ENCODE measurements at places on chromosomes 7 and 10.

DNA sequence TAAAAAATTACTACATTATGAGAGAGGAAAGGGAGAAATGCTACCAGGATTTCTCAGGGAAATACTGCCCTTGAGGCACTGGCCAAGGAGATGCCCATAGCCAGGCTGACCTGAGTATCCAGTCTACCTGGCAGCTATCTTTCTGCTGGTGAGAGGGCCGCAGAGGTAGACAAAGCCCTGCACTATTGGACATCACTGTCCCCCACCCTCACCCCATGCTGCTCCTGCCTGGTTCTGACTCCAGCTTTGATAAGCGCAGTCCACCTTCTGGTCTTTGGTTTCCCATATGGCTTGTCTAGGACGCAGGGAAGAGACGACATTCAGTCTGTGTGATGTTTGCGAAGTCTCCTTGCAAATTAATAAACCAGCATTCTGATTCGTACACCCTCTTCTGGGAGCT, 3.7 kb downstream of the ITPRIP start:
- no peak for DNase-seq

DNA sequence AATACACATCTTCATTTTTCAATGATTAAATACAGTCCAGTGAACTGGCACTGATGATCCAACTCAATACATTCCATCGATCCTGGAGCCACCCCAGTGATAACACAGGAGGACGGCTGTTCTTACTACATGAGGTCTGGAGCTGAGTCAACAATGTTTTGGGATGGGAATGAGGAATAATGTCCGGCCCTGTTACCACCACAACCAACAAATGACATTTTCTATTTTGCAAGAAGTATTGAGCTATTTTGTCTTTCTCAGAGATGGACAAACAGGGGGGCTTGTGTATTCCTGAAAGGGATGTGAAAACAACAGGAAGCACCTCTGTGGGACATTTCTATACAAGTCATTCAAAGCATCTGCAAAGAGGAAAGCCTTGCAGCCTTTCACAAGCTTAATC, 249.2 kb downstream of the PARD3 start:
- DNase-seq: peak; percentile 63

DNA sequence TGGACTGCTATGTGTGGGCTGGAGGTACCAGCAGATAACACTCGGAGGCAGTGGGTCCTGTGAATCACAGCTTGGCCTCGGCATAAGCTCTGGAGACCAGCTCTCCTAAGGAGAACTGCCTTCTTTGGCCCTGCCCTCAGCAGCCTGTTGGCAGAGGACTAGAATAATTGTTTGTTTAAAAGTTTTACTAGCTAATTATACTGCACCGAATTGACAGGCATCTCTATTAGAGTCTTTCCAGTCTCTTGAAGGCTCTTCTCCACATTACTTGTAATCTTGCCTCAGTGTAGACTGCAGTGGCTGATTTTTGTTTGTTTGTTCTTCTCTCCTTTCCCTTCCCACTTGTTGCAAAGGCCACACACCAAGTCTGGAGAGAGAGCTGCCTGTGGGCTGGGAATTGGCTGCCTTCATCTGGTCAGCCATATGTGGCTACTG, 183.2 kb downstream of the AUTS2 start:
- no peak for DNase-seq

- no peak for DNase-seq
Observed at GRCh38 chr10:24974976-24975375, 22.6 kb upstream of the PRTFDC1 start.

DNA sequence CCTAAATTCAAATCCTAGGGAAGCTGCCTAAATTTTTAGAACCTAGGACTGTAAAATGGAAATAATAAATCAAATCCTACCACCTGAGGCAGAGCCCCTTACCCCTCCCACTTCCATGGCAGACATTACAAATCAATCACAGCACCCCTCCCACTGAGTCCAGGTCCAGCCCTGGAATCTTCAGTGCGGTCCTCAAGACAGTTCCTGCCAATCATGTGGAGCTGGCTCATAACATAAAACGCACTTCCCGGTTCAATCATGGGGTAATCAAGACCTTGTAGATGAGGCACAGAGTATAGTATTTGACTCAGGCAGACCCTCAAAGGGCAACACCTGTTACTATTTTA, 157.0 kb downstream of the SLIT1 start:
- no peak for DNase-seq

DNA sequence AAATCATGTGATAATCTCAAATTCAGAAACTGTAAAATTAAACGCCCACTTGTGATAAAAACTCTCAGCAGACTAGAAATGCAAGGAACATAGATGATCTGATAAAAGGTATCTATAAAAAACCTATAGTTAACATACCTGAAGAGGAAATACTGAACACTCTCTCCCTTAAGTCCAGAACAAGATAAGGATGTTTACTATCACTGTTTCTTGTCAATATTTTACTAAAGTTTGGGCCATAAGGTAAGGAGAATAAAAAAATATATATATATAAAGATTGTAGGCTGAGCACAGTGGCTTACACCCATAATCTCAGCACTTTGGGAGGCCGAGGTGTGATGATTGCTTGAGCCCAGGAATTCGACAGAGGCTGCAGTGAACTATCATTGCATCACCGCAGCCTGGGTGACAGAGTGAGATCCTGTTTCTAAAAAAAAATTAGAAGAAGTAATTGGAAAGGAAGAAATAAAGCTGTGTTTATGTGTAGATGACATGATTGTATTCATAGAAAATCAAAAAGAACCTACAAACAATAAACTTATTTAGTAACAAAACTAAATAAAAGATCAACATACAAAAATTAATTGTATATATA, 28.4 kb downstream of the MPLKIP start:
- no peak for DNase-seq

- DNase-seq: no peak
Observed at GRCh38 chr7:106018566-106019469, 55.8 kb downstream of the CDHR3 start.

GRCh38 chr7:116630357-116630756, 41.6 kb upstream of the MET start:
- DNase-seq: no peak

GRCh38 chr10:86963341-86963919, 4.9 kb upstream of the ADIRF start:
- DNase-seq: no peak

- no peak for DNase-seq
Observed at GRCh38 chr10:57948796-57949195, 318.9 kb downstream of the IPMK start.

GRCh38 chr7:36013246-36014014, 139.6 kb upstream of the EEPD1 start:
- DNase-seq: peak; percentile 24

DNA sequence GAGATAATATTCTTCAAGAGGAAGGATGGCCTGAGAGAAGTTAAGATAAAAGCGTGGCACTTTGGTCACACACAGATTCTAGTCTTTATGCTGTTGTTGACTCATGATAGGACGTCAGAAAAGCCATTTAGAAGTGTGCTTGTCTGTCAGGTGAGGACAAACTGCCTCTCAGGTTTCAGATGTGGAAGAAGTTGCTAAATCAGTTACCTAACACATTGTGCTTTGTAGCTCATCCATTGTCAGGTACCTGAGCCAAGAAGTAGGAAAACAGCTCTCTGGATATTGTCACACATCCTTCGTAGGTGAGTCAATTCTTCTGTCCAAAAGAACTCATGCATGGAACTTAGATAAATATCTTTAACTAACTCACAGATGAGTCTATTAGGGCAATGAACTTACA, 49.5 kb upstream of the PHYHIPL start:
- no peak for DNase-seq

- no peak for DNase-seq
Observed at GRCh38 chr7:96061844-96062243, 260.1 kb downstream of the SLC25A13 start.

Data from A673 (cell line).